Stimulated activated CD8-positive, alpha-beta memory T cell treated with anti-CD3 and anti-CD28 coated beads, Interleukin-4, amount 100 ng/mL, for 1 hour (primary cell): ENCODE measurements at places on chromosomes 4 and X.

GRCh38 chr4:157889788-157890187, 283.0 kb downstream of the GASK1B start:
- no peak for DNase-seq

GRCh38 chr4:127214016-127214415, 418.7 kb upstream of the INTU start:
- DNase-seq, result no peak

- no peak for DNase-seq
Observed at GRCh38 chr4:166172619-166173018, 299.6 kb downstream of the TLL1 start.

DNA sequence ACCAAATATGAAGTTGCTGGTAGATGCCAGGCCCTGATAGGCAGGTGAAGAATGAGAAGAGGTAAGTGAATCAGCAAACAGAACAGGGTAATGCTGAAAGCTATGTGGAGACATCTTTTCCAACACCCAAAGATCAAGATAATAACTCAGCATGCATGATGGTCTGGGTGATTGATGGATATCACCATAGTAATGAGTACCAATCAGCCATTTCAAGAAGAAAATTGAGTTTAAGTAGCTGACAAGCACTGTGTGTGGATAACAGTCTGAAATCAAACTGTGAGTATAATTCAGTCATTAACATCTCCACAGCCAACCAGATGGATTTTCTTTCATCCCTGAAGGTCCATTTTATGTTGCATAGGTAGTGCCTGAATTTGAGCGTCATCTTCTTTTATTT, 289.6 kb upstream of the SMIM31 start:
- DNase-seq, result no peak

DNA sequence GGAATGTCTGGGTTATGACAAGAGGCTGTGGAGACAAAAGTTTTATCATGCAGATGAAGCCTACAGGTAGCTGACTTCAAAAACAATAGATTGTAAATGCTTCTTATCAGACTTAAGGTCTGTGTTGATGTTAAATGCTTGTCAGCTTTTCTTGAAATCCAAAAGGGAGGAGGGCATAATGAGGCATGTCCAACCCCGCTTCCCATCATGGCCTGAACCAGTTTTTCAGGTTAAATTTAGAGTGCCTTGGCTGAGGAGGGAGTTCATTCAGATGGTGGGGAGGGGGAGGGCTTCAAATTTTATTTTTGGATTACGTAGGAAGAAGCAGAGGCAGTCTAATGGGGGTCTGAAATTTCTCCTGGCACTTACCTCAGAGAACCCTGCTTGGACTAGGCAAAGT, 207.7 kb upstream of the HDX start:
- DNase-seq, result no peak

DNA sequence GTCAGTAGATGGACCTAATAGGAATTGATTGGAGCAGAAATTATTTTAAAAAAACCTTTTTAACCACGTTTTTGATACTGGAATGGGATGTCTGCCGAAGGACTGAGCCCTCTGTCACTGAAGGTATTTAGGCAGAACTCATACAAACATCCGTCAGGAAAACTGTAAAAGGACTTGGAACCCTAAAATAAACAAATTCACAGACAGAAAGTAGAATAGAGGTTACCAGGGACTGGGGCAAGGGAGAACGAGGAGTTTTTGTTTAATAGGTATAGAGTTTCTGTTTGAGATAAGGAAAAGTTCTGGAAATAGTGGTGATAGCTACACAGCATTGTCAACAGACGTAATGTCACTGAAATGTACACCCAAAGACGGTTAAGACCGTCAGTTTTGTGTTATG, 105.5 kb downstream of the BCOR start:
- no peak for DNase-seq

GRCh38 chr4:71241501-71242288, 97.1 kb upstream of the SLC4A4 start:
- DNase-seq, result no peak

DNA sequence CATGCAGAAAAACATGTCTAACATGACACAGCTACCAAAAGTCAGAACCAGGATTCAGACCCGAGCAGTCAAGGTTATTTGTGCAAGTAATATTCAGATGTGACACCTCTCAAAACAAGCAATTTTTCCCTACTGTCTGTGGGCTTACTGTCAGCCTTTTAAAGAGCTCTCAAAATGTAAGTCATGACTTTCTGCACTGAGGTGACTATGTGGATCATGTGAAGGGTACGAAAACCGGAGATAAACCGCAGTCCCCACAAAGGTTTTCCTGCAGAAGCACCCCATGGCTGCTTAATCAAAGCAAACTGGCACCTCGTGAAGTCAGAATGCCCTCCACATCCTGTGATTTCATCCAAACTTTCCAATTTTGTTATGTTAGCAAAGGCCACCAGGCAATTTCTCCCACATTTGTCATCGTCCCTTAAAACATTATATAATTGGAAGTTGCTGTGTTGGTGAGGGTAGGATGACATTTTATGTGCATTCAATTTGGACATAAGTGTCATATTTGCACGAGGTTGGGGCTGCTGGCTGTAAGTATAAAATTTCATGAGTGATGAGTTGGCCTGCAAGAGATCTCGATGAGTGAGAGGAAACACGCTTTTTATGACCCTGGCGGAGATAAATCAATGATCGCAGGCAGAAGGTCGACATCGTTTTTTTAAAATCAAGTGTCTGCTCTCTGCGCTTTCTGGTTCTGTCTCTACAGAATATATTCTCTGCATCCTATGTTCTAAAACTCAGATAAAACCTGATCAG, 161.2 kb downstream of the STK32B start:
- no peak for DNase-seq

GRCh38 chr4:85760511-85760910, 285.6 kb downstream of the ARHGAP24 start:
- no peak for DNase-seq

GRCh38 chrX:118152721-118153120, 36.1 kb upstream of the KLHL13 start:
- DNase-seq, result no peak

- DNase-seq, result no peak
Observed at GRCh38 chr4:8077181-8078108, 81.2 kb downstream of the ABLIM2 start.

- DNase-seq, result no peak
Observed at GRCh38 chrX:53374222-53374820, 48.1 kb downstream of the SMC1A start.

GRCh38 chr4:140996766-140997165, 136.5 kb downstream of the RNF150 start:
- DNase-seq, result no peak

DNA sequence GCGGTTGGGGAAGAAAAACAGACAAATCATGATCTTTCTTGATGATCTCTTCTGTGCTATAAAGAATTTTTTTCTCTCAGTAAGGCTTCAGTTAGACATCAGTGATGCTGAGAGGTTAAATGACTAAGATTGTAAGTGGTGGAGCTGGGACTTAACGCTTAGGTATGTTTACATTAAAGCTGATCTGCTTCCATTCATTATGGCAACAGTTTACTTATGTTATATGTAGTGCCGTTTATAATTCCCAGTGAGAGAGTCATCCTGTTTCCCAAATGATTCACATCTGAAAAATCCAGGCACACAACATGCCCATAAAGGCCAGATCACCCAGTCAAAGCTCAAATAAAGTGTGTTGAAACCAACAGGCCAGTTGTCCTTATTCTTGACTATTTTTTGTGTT, 50.1 kb downstream of the CENPVL3 start:
- DNase-seq, result no peak

GRCh38 chrX:65545456-65545855, 10.9 kb upstream of the LAS1L start:
- no peak for DNase-seq

DNA sequence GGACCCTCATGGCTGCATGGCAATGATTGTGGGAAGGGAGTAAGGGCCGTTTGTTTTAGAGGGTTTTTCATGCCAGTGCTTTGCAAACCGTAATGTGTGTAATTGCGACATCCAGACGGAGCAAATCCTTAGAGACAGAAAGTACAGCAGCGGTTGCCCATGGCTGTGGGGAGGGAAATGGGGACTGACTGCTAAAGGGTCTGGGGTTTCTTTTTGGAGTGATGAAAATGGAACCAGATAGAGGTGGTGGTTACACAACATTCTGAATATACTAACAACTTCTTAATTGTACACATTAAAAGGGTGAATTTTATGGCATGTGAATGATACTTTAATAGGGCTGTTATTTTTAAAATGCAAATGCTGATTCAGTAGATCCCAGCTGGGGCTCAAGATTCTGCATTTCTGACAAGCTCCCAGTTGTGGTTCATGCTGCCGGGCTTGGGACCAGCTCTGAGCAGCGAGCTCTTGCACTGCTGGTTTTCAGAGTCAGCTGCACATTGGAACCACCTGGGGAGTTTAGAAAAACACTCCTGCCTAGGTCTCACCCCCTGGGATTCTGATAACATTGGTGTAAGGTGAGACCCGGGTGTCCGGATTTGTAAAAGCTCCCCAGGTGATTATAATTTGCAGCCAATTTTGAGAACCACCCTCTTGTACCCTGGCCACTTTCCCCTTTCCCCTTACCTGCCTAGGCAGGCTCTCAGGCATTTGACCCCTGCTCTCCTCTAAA, 47.7 kb downstream of the PRPS1 start:
- DNase-seq, result no peak

DNA sequence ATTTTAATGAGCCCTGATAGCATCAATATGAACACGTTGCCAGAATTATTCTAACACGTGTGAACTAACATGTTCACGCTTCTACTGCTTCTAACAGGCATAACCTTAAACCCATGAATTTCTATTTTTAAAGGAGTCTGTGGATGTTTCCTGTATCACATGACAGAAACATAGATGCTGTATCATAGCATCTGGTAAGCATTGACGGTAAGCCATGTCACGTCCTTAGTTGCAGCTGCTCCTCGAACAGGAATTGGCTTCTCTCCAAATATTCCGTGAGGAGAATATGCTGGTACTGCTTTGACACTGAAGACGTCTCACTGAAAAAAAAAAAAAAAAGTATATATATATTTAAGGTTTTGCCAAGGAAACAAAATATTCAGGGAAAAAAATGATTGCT, 105.1 kb upstream of the MXRA5 start:
- DNase-seq, result no peak

GRCh38 chrX:21840193-21840545, 752 bp downstream of the MBTPS2 start:
- no peak for DNase-seq

DNA sequence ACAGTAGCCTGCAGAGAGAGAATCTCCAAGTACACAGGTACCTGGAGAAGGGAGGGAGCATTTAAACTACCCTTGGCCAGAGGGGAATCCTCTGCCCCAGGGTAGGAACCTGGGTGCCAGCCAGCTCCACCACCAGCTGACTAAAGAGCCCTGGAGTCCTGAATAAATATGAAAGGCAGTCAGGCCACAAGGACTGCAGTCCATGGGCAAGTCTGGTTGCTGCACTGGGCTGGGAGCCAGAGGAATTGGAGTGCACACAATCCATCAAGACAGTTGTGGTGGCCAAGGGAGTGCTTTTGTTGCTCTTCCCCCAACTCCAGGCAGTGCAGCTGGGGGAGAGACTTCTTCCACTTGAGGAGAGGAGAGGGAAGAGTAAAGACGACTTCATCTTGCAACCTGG, 172.5 kb downstream of the HNRNPD start:
- no peak for DNase-seq

DNA sequence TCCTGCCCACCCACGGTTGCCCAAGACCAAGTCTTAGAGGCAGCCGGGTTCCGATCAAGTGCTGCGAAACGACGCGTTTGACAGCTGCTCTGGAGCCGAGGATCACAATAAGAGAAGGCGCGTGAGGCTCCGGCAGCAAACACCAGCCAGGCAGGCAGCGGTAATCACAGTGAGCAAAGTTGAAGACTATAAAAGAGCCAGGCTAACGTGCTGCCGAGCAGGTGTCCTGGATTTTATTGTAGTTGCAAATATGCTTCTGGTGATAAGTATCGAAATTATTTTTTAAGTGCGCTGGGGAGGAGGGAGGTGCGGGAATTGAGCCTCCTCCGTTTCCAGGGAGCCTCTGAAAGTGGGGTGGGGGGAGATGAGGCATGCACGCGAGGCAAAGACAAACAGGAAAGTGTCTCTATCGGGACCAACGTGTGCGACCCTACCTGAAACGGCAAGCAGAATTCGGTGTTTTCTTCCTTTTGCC, 590 bp downstream of the GABRA2 start:
- DNase-seq, result no peak

- DNase-seq, result no peak
Observed at GRCh38 chr4:22174640-22175039, 226.1 kb upstream of the KCNIP4 start.

DNA sequence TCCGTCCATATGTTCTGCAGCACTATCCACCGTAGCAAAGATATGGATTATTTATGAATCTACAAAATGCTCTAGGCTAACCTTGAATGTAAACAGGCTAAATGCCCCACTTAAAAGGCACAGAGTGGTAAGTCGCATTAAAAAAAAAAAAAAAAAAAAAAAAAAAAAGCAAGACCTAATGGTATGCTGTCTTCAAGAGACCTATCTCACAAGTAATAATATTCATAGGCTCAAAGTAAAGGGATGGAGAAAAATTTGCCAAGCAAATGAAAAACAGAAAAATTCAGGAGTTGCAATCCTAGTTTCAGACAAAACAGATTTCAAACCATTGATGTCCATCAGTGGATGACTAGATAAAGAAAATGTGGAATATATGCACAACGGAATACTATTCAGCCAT, 139.4 kb downstream of the GLRA3 start:
- DNase-seq, result no peak

DNA sequence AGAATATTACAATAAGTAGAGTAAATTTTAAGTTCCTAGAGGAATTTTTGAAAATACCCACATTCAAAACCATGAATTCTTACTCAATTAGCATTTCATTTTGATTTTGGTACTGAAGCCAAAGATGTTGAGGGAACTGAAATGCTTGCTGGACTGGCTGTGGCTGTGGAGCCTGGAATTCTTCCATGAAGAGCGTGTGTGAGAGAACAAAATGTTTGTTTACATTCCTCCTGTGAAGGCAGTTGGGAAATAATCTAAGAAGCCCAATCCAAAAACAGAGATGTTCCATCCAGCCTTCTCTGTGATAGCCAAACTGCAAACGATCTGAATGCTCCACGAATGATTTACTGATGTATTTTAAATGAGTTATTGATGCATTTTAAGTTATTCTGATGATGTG, 3.8 kb upstream of the ADH1B start:
- DNase-seq, result no peak

- DNase-seq, result no peak
Observed at GRCh38 chrX:9988762-9989161, 21.6 kb downstream of the CLDN34 start.

DNA sequence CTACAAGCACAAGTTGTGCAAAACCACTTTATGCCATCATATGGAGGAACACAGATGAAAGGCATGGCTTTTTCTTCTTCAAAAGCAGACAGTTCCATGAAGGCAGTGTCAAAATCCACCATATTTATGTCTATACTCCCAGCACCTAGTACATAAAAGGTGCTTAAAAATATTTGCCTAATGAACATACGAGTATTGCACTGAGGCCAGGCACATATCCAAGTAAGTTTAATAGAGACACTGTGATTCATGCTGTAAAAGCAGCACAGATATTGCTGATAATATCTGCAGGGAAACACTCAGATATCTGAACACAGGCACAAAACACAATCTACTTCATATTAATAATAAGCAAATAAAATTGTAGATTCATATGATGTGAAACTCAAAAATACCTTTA, 48.1 kb upstream of the CXCL8 start:
- DNase-seq, result no peak

GRCh38 chr4:68399306-68399705, 48.0 kb upstream of the TMPRSS11E start:
- no peak for DNase-seq

GRCh38 chrX:30489323-30489722, 88.2 kb downstream of the TASL start:
- no peak for DNase-seq
